Stimulated activated naive CD4-positive, alpha-beta T cell (primary cell): ENCODE measurements at places on chromosomes 6 and 20.

DNA sequence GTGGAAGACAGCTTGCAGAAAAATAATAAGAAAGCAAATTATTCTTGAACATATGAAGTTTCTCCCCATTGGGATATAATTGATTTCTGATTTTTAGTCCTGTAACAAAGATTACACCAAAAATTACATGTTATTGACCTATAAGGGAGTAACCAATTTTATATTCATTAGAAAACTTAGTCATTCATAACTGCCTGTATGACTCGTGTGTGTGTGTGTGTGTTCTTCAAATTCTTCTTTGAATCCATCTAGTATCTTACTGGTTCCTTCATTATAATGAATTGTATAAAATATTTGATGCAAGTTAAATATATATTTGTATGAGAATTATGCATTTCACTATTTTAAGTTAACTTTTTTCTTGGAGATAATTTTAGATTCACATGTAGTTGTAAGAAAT, 310.4 kb downstream of the HAO1 start:
- no peak for DNase-seq

- no peak for DNase-seq
Observed at GRCh38 chr20:2602746-2603145, 49.7 kb upstream of the NOP56 start.

- DNase-seq: no peak
Observed at GRCh38 chr6:56607111-56607752, 35.5 kb downstream of the DST start.

DNA sequence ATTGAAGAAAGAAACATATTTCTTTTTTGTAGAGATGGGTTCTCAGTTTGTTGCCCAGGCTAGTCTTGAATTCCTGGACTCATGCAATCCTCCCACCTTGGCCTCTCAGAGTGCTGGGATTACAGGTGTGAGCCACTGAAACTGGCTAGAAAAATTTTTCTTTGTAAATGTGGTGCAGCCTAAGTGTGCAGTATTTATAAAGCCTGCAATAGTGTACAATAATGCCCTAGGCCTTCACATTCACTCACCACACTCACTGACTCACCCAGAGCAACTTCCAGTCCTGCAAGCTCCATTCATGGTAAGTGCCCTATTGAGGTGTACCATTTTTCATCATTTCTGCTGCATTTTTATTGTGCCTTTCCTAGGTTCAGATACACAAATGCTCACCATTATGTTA, 31.4 kb downstream of the NHSL1 start:
- no peak for DNase-seq

- DNase-seq: no peak
Observed at GRCh38 chr20:11755071-11755841, 162.4 kb upstream of the BTBD3 start.

DNA sequence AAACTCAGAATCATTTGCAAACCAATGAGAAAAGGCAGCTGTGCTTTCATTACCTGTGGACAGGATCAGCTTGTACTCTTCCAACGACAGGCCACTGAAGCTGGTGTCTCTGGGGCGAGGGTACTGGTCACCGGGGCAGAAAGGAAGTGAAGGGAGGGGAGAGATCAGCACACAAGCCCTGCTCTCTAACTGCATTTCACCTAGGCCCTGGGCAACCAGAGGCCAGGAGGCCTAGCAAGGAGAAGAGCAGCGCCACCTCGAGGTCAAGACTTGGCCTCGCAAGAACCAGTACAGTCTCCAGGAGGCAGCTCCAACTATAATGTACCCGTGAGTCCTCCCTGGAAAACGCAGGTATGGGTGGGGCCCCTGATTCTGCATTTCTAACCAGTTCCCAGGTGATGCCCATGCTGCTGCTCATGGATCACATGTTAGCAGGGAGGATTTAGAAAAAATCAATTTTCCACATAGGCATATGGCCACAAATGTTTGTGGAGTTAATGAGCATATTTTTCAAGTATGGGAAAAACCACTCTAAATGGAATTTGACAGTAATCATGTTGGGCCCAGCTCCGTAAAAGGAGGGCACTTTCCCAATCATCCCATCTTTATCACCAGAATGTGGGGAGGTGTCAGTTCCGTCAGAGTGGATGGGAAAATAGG, 11.0 kb downstream of the UQCC2 start:
- DNase-seq: peak; percentile 55

GRCh38 chr20:25421102-25421501, 13.6 kb downstream of the GINS1 start:
- DNase-seq: no peak

GRCh38 chr6:53801022-53801421, 6.2 kb downstream of the LRRC1 start:
- DNase-seq: no peak

- DNase-seq: no peak
Observed at GRCh38 chr6:79574630-79575225, 37.5 kb upstream of the LCA5 start.

DNA sequence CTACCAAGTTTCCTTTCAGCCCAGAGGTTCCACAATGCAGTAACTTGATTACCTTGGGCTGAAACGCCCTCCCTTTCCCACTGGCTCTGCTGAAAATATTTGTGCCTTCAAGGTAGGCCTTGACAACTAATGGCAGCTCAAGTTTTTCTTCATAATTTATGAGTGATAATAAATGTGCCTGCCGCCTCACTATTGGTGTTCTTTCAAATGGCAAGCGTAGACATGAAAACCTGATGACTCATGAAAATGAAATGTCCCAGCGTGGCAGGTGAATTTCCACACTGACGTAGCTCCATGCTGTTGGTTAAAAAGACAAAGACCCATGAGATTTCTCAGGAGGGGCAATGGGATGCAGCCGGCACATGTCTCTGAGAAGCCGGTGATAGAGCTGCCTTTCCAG, 107.2 kb upstream of the GGTLC1 start:
- DNase-seq: no peak

DNA sequence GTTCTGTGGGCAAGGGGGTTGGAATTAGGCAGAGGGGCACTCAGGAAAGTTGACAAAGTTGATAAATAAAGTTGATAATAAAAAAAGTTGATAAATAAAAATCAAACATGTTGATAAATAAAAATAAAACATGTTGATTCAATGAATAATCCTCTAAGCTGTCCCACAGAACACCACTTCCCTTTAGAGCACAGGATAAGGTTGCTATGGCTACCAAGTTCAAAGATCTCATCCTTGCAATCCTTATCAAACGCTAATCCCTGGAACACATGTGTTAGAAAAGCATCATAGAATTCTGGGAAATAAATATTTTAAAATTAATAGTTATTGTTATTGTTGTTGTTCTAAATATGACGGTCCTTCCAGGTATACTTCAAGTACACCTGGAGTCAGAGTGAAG, 33.9 kb downstream of the MBOAT1 start:
- no peak for DNase-seq

GRCh38 chr6:82066991-82067411, 180.5 kb downstream of the IBTK start:
- no peak for DNase-seq

DNA sequence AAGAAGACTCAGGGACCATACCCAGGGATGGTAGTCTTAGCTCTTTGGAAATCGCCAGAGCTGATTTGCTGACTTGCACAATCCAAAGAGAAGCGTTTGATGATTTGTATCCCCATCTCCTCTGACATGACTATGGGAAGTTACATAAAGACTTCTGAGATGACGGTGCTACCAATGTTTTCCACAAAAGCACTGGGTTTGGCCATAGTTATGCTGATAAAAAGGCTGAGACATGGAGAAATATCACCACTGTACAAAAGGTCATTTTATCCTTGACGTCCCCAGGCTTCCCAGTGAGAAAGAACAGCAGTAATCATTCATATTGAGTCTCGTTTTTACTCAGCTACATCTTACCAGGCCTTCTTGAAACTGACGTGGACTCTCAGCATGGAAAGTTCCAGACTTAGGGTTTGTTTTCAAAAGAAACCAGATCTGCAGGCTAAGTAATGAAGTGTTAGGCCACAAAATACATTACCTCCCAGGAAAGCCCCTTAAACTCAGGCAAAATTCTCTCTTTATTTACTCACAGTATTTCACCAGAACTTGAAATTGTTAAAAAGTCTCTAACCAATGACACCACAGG, 370.3 kb upstream of the JARID2 start:
- no peak for DNase-seq

GRCh38 chr20:31602779-31603441, 2.2 kb upstream of the ID1 start:
- no peak for DNase-seq

DNA sequence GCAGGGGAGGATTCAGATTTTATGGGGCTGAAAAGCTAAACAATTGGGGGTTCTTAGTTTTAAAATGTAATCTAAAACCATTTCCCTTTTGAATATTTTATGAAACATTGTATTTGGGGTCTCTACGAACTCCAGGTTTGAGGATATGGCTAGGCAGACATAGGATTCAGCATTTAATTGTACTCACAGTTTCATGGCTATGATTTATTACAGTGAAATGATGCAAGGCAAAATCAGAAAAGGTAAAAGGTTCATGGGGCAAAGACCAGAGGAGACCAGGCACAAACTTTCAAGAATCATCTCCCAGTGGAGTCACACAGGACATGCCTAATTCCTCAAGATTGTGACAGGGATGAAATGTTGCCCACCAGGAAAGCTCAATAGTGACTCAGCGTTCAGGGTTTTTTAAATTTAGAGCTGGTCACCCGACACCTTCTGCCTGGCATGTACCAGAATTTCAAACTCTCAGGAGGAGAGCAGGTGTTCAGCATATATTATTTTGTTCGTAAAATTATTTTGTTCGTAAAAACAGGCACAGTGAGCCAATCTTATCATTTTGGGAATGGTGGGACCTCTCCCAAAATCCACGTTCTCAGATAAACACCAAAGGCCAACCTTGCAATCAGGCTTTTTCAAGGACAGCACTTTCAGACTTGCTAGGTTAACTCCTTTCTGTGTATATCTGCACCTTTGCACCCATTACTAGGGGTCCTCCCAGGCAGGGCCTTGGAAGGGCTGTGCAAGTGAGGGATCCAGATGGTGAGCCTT, 270.3 kb downstream of the NKAIN2 start:
- no peak for DNase-seq

DNA sequence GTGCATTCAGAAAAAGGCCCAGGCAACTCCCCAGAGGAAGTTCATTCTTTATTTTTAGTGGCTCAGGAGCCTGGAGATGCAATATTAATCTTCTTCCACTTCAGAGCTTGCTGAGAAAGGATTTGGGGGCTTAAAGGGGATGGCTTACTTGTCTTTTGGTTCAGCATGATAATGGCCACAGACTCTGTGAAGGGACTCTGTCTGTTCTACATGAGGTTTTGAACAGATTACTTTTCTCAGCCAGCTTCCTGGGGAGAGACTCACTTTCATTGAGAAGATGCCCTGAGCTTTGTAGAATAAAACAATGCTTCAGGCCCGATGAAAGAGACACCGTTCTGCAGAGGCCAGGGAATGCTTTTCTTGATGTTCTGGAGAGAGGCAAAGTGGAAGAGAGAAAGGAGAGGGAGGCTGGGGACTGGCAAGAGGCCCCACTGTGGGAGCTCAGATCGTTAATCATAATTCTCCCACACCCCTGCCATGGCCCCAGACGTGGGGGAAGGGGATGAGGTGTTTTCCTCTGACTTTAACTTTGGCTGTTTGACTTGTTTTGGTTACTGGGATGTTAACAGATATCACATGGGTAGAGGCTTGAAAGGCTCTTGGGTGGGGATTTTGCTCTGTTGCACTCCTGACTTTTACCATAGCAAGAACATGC, 19.1 kb downstream of the SCP2D1 start:
- no peak for DNase-seq

DNA sequence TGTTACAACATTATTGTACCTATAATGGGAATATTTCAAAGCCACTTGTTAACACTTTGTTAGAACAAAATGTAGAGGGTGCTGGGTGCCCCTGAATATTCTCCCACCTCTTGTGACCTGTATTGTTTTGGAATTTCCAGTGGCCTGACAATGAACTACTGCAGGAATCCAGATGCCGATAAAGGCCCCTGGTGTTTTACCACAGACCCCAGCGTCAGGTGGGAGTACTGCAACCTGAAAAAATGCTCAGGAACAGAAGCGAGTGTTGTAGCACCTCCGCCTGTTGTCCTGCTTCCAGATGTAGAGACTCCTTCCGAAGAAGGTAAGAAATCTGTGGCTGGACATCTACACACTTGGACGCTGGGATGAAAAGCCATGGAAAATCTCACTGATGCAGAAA, 28.9 kb downstream of the PLG start:
- DNase-seq: no peak

DNA sequence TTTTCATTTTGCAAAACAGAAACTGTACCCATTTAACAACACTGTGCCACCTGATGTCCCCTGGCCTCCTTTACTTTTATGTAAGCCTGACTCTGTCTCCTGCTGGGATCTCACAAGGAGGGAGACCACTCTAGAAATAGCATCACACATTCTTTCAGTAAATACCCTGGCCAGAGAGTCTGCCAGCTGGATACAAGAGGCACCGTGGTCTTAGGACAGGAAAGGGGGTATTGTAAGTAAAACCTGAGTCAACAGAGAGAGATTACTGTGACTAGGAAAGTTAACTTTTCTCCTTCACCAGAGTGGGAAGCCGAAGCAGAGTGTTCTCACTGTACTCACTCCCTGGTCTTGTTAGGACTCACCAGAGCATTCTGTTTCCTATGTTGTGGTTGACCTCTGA, 27.8 kb downstream of the CMTR1 start:
- DNase-seq: no peak

DNA sequence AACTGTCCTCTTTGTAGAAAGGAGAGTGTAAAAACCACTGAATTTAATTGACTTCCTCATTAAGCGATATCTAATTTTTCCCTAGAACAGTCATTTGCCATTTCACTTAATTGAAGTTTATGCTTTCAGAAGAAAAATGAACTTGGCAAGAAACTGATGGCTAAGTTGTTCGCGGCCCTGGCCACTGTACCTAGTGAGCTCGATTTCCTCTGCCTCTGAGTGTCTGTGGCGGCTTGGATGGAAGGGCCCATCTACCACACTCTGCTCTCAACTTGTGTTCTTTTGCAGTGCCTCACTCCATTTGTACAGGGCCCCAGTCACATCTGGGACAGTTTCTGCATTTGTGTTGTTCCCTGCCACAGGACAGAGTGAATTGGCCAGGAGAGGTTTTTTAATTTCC, 102.9 kb downstream of the BCAS1 start:
- DNase-seq: no peak

DNA sequence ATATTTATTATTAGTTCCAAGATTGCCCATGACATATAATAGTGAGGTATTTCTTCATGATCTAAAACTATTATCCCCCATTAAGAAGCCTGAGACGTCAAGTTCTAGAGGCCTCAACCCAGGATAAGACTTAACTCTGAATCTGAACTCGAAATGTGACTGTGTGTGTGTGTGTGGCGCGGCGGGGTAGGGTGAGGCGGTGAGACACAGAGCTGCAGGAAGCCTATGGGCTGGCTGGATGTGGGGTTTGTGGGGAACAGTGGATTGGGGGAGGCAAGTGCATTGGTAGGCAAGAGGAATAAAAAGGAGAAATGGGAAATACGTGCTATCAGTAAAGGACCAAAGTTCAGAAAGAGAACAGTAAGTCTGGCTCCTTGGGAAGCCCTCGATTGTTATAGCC, 66.5 kb upstream of the RNF146 start:
- DNase-seq: no peak

GRCh38 chr20:14312001-14312400, 25.4 kb downstream of the FLRT3 start:
- DNase-seq: no peak

GRCh38 chr6:29853245-29853644, 25.6 kb downstream of the HLA-G start:
- DNase-seq: no peak
